ENCODE measurements at places on chromosomes 1 and 21. TPM values are rescaled to one million over a fixed set of nuclear protein-coding genes. Genes with fewer than 3 reads are reported as not detected.

HLX gene
- 11.0 TPM for total RNA-seq

CASQ1 gene
- 10.7 TPM for total RNA-seq

PDE9A gene
- 4.2 TPM for total RNA-seq

NTMT2 gene
- total RNA-seq = not detected

APOBEC4 gene
- total RNA-seq = not detected

CHAF1B gene
- total RNA-seq = 1.2 TPM

TMEM200B gene
- 31.4 TPM for total RNA-seq

PLEKHN1 gene
- not detected for total RNA-seq

LCE3D gene
- not detected for total RNA-seq

RIPPLY3 gene
- total RNA-seq = not detected

IRF6 gene
- total RNA-seq = 4.1 TPM

ALX3 gene
- total RNA-seq = not detected

NCAM2 gene
- total RNA-seq = 0.99 TPM

MAN1C1 gene
- total RNA-seq = 21.0 TPM

OR2AK2 gene
- total RNA-seq = not detected

DSCAM gene
- not detected for total RNA-seq

BARHL2 gene
- not detected for total RNA-seq

AMIGO1 gene
- 16.0 TPM for total RNA-seq

DNAJC6 gene
- total RNA-seq = 3.7 TPM

GRCh38 chr1:163668472-163668871, 346.7 kb downstream of the NUF2 start:
- DNase-seq = no peak

- DNase-seq = no peak
These were observed 22.9 kb upstream of the LDLRAP1 start for GRCh38 chr1:25520446-25521061.

DNA sequence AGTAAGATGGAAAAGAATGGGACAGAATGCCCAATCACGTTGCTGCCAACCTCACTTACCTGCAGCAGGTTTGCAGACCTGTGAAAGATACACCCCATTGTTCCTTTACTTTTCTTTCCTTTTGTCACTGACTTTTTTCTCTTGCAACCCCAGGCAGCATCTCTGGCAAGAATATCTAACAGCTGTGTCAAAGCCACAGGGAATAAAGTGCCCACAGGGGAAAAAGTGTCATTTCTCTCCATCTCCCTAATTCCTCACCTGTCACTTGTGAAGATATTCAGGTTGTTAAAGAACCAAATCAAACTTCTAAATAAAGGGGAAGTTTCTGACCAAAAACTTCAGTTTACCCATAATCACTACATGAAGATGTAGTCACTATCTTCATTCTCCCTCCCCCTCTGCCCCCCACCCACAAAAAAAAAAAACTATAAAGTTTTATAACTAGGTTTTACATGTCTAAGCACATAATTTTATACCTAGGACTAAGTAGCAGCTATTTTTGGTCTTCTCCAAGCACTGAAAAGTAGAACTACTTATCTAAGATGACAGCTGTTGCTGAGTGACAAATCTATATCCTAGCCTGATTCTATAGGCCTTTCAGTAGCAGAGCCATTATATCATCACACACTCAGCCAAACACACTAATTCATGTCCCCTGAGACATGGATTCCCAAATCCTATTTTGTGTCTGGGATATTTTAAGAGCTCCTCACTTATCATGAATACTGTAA, 54.9 kb downstream of the TBX15 start:
- DNase-seq = no peak

DNA sequence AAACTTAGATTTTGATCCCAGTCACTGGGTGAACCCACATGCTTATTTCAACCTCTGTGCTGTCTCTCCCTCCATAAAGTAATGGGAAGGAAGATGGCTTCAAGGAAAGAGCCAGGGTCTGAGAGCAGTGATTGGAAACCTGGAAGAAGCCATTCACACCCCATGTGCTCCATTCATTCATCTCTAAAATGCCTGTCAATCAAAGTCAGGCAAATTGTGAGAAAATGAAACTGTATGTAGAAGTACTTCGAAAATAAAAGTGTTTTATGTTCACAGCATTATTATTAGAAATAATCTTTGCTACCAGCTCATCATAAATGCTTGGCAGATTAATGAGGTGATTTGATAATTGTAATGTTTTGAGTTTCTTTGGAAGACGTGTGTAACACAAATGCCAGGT, 61.0 kb downstream of the ACP6 start:
- DNase-seq = no peak

DNA sequence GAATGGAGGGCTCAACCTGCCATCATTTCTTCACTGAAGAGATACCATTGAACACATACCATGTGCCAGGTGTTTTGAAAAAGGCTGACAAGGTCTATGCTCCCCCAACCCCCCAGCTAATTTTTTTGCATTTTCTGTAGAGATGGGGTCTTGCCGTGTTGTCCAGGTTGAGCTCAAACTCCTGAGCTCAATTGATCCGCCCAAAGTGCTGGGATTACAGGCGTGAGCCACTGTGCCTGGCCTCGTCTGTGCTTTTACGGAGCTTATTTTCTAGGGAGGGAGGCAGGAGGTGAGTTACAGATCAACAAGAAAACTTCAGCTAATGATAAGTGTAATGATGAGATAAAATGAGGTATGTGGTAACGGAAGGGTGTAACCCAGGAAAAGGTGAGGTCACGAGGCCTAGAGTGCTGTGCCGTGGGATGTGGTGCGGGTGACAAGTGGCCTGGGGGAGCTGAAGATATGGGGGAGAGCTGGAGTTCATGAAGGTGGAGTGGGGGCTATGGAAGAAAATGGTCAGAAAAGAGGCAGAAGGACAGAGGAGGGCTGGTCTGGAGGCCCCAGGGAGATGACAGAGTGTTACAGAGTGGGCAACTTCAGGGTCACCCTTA, 28.2 kb downstream of the FAAH start:
- DNase-seq = no peak

GRCh38 chr1:36803868-36804570, 230.3 kb downstream of the GRIK3 start:
- DNase-seq = no peak

GRCh38 chr1:21490774-21491487, 18.3 kb upstream of the ALPL start:
- DNase-seq = no peak

DNA sequence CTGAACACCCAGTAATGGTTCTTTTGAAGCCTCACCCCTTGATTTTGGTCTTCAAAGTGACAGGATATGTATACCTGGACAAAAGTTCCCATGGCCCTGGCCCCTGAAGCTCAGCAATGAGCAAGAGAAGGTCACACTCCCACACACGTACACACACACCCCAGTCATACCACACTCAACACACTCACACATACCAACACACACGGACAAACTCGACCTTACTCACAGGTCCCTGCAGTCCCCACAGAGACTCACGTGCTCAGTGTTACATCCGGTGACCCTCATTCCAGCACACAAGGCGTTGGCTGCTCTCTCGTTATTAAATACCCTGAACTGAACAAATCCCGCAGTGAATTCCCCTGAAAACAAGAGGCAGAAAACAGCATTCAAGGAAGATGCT, 5.9 kb downstream of the ITLN1 start:
- no peak for DNase-seq

- DNase-seq = no peak
These were observed 6.0 kb upstream of the SF3A3 start for GRCh38 chr1:37995751-37996345.

GRCh38 chr21:39082656-39083376, 100.4 kb downstream of the PSMG1 start:
- no peak for DNase-seq

DNA sequence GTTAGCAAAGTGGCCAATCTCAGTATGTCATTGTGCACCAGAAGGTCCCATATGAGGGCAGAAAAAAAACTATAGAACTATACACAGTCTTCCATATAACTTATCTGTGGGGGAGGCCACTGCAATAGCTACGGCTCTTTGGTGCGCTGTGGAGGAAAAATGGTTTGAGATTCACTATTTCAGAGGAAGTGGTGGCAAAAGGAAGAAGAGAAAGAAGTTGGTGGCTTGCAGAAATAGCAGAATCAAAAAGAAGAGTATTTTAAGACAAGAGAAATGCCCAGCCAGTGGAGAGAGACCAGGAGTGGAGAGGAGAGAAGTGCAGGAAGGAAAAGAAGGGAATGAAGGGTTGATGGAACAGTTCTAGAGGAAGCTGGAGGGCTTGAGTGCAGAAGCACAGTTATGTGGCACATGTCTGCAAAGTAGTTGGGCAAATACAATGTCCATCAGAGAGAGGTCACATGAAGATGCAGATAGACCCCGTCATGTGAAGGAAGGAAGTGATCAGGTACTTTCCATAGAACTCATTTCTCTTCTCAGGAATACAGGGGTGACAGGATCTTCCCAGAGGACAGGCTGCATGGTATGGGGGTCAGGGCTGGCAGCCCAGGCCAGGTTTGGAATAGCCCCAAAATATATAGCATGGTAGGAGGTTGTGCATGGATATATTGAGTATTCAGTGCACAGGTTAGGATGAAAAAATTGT, 64.6 kb downstream of the RUNX1 start:
- no peak for DNase-seq

GRCh38 chr1:4596486-4596885, 57.9 kb upstream of the AJAP1 start:
- DNase-seq = no peak

DNA sequence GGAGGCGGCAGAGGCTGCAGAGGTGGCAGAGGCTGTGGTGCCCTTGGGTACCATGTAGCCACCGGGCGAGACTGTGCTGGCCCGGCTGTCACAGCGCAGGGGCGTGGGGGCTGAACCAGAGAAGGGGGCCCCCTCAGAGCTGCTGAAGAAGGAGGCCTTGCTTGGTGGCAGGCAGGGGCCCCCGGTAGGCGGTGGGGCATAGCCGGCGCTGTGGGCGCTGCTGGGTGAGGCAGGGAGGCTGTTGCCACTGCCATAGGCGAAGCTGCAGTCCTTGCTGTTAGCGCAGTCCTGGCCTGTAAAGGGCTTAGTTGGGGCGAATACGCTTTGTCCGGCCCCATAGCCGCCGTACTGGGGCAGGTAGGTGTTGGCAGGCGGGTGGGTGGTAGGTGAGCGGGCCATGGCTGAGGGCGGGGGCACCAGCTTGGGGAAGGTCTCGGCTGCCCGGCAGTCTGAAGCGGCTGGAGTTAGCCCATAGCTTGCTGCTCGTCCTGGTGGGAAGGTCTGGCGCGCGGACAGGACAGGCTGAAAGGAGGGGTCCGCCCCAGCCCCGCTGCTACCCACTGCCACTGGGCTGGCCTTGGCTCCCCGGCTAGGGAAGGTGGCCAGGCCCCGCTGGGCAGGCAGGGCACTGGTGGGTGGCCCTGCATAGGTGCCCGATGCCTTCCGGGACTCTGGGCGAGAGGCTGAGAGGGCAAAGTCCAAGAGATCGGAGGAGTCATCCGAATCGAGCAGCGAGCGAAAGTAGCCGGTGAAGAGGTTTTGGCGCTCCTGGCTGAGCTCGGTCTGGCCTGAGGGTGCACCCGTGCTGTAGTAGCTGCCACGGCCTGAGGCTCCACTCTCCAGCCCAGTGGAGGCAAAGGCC, 54.9 kb downstream of the AHDC1 start:
- no peak for DNase-seq

DNA sequence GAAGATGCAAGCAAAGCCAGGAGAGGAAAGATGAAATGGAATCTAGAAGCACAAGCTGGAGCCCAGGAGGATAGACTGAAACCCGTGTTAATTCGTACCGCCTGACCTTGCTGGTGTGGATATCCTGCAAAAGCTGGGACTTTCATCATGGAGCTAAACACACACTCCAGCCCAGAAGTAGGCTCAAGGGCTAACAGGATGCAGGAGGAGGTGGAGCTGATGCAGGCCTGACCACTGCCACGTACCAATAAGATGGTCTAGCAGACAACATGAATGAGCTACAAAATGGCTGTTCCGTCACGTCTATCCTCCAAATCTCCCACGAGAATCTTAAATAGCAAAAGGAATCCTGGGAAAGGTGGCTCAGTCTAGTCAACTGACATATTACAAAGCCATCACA, 270.3 kb downstream of the SDCCAG8 start:
- no peak for DNase-seq

- DNase-seq = peak; percentile 46
These were observed 1.9 kb upstream of the ZSCAN20 start for GRCh38 chr1:33470495-33471012.

DNA sequence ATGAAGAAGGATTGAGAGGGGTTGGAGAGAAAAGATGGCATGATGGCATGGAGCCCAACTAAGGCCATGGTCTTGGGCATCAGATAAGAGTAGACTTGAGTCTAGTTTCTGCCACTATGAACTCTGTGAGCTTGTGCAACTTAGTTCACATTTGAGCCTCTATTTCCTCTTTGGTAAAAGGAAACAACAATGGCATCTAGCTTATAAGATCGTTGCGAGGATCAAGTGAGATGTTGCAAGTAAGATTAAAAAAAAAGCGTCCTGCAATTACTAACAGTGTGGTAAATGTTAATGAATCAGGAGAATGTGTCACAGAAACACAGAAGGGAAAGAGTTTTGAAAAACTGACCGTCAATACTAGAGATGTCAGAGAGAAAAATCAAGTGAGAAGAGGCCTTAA, 202.9 kb upstream of the FGGY start:
- DNase-seq = no peak

GRCh38 chr1:57934745-57935144, 510.9 kb upstream of the DAB1 start:
- no peak for DNase-seq

- DNase-seq = no peak
These were observed 128.8 kb upstream of the COA6 start for GRCh38 chr1:234244482-234244881.

- no peak for DNase-seq
These were observed 64.7 kb upstream of the MACF1 start for GRCh38 chr1:39139723-39140360.

DNA sequence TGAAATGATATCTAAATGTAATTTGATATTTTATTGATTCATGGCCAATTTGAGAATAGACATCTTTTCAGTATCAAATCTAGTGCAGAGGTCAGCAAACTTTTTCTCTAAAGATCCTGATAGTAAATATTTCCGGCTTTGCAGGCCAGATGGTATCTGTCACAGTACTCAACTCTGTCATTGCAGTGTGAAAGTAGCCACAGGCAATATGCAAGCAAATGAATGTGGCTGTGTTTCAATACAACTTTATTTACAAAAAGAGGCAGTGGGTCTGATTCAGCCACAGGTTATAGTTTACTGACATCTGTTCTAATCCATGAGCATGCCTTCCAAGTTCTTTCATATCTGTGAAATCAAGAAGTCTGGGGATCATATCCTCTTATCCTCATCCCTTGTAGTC, 221.2 kb downstream of the PRDM2 start:
- DNase-seq = no peak

DNA sequence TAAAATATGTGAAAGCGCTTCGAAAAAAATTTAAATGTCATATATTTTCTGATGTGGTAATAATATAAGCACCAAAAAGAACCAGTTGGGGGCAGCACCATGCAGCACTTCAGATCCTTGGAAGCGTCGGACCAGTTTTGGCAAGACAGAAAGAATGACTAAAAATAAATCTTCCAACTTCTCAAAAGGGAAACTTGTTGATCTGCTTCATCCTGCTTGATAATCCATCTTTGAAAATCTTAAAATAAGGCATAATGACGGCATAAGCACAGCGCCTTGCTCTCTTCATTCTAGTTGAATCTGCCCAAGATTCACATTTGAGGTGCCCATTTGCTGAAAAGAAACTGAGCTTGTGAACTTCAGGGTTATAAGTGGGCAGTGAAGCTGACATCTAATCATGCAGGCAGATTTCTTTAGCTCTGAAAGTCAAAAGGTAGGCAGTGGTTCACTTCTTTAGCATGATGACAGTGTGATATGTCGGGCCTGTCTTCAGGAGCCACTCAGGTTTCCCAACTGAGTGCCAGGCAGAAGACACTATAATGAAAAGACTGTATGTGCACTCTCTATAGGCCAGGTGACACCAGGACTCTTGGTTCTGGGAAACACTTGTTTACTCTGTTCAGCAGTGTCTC, 19.8 kb upstream of the MUTYH start:
- no peak for DNase-seq

GRCh38 chr21:26918323-26919079, 48.4 kb downstream of the ADAMTS5 start:
- no peak for DNase-seq
